ENCODE measurements at places on chromosomes 3 and 15. TPM values are rescaled to one million over a fixed set of nuclear protein-coding genes. Genes with fewer than 3 reads are reported as not detected.

DNA sequence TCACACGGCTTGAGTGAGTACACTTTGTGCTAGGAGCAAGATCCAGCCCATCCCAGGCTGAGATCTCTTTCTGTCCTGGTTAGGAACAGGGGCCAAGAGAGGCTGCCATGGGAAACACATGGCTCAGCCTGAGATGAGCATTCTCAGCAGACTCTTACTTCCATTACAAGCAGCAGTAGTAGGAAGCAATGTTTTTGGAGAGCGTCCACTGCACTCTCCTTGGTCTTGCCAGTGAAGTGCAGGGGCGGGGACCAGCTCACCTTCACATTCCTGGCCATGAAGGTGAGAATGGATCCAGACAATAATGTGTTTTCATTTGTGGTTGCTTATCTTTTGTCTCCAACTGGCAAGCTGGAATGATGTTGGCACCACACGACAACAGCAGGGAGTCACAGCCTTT lies 24.7 kb downstream of the ZNF80 start:
- no peak for DNase-seq

GRCh38 chr3:50472958-50473357 lies 30.5 kb downstream of the CACNA2D2 start:
- no peak for DNase-seq

GRCh38 chr15:61906961-61907752 lies 153.1 kb downstream of the VPS13C start:
- DNase-seq = no peak

DNA sequence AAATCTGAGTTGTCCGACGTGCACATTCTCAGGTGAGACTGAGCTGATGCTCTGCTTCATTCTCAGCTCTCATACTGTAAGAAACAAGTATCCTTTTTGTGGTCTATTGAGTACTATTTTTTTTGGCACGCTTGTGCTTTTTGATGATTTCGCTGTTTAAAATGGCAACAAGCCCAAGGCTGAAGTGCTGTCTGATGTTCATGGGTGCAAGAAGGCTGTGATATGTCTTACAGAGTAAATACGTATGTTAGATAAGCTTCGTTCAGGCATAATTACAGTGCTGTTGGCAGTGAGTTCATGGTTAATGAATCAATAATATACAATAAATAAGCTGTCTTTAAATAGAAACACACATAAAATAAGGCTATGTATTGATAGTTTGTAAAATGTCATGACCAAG lies 27.2 kb downstream of the AQR start:
- peak; percentile 20 for DNase-seq

DNA sequence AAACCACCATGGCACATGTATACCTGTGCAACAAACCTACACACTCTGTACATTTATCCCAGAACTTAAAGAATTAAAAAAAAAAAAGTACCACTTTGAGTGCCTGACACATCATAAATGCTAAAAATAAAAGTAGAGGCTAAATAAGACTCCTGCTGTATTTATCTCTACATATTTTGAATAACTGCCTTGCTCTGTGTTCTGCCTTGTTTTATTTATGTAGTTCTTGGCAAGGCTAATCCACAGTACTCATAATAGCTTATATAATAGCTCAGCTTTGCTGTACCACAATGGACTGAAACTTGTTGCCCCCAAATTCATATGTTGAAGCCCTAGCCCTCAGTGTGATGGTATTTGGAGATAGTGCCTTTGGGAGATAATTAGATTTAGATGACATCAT lies 95.4 kb upstream of the ADAMTS9 start:
- no peak for DNase-seq

GRCh38 chr3:32257042-32257441 lies 18.6 kb downstream of the CMTM8 start:
- DNase-seq = no peak

- DNase-seq = no peak
Measured at GRCh38 chr3:77147836-77148578, 108.1 kb downstream of the ROBO2 start.

DNA sequence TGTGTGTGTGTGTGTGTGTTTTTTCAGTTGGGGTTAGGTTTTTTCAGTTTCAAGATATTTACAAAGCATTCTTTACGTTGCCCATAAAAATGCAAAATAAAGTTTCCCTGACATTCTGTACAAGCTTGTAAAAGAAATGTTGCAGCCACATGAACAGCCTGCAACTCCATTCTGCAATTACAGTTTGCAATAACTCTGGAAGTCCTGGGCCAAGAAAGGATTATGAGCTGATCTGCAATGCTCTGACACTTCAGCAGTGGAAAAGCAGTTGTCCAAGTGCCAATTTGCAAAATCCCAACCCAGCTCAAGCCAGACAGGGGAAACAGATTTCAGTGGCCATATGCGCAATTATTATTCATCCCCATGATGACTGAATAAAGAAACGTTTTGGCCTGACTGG lies 322.1 kb downstream of the MEX3B start:
- DNase-seq = no peak

DNA sequence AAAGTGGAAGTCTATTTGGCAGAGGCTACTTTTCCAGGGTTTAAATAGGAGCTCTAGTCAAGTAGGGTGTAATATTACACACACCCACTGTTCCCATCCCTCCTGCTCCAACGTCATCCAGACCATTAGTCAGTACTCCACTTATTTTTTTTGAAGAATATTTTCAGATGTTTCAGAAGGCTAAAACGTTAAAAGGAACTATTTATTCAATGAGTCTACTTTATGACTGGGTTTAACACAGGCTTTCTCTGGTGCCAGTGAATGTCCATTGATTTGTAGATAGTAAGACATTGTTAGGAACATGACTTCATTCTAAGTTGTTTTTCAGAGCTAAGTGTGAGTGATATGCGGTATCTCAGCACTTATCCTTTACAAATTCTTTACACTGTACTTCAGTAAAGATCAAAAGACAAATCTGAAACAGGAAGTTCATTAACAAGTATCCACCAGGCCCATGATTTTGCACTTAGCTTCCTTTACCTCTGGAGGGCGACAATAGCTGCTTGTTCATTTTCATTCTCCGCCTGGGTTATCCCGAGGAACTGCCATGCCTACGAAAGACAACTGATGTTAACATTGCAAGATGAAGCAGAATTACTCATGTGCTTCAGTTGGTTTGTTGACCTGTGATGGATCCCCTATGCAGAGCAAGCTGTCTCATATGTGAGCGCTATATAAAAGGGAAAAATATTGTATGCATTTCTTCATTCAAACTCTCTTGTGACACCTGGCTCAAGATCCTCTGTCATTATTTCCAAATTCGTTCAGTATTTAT lies 158.7 kb downstream of the USP13 start:
- peak; percentile 58 for DNase-seq

GRCh38 chr3:50912746-50913145 lies 238.0 kb downstream of the DOCK3 start:
- no peak for DNase-seq

GRCh38 chr15:23629234-23629805 lies 18.3 kb downstream of the MAGEL2 start:
- no peak for DNase-seq

DNA sequence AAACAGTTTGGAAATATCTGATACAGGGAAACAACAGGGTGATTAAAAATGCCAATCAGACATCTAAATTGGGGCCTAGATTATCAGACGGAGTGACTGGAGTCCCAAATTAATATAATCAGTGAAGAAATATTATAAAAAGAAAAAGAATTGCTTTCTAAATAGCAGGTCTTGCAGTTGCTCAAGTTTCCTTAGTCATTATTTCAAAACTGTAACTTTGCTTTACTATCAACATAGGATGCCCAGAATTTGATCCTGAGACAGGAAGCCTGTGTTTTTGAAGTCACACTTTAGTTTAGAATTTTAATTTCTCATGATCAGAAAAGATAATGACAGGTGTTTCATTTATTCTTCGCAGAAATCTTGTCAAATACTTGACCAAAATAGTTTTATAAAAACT lies 105.9 kb downstream of the IL1RAP start:
- no peak for DNase-seq

GRCh38 chr15:82624008-82624407 lies 23.2 kb downstream of the CPEB1 start:
- no peak for DNase-seq

DNA sequence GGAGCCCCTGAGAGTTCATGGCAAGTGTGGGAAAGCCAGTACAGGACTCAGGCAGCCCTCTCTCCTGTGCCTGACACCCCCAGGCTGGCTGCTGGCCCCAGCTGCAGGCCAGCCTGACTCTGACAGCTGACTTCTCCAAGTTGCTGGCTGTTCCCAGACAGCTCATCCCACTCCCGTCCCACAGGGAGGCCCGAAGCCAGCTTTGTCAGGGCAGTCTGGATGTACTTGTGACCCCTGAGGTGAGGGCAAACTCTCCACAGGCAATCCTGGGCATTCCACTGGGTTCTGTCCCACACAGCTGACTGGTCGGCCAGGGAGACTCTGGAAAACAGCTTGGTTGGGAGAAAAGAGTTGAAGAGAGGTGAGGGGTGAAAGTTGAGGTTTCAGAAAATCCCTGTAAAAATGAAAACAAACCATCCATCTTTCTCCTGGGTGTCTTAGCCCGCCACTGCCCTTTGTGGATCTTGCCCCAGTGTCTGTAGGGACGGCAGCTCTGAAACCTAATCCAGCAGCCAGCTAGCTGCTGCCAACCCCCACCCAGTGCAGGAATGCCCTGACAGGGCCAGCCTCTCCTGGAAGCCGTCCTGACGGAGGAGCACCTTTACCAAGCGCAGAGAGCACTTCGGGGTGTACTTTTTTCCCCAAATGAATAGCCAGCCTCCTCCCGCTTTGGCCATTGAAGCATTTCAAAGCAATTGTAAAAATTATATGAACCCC lies 87.9 kb downstream of the DNAJB8 start:
- DNase-seq = no peak

- no peak for DNase-seq
Measured at GRCh38 chr3:78867409-78868372, 900.1 kb downstream of the ROBO1 start.

DNA sequence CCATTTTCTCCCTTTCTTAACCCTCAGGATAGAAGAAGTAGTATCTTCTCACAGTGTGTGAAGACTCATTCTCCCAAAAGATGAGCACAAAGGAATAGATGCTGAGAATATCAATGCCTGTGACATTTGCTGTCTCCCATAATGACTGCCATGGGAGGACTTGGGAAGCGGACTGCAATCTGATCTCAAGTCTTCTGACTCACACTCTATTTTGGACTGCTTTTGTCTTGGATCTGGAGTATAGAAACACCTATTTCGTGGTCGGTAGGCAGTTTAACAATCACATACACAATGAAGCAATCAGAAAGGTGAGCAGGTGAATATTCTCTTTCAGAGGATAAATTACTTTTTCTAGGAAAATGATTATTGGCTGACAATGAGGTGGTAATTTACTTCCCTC lies 852.0 kb downstream of the FHIT start:
- no peak for DNase-seq

DNA sequence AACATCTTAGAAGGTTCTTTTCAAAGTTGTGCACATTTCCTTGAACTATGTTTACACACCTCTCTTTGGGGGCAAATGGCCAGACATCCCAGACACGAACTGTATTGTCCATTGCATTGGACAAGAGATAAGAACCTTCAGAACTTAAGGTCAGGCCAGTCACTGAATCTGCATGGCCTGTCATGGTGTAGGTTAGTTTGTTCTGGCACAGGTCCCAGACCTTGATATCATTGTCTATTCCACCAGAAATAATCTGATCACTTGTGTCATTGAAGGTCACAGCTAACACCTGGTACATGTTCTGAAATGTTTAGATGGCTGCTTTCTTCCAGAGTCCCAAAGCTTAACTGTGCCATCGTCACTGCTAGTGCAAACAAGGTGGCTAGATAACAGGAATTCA lies 55.7 kb downstream of the KCNAB1 start:
- no peak for DNase-seq

DNA sequence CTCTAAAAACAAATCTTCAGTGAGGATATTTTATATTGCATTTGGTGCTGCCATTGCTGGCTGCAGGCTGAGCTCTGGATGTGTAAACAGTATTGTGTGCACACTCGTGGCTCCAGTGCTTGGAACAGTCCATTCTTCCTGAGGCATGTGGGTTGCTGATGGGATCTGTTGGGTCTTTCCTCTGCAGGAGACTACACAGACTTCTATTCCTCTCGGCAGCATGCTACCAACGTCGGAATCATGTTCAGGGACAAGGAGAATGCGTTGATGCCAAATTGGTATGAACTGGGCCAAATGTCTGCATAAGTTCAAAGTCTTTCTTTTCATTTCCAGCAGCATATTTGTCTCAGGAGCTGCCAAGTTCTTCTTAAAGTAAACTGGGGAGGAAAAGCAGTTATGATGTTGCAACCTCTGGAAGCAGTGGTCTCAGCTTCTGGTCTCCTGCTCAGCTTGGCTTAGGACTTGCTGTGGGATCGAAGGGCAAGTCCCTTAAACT lies 9.3 kb downstream of the FAH start:
- peak; percentile 39 for DNase-seq

DNA sequence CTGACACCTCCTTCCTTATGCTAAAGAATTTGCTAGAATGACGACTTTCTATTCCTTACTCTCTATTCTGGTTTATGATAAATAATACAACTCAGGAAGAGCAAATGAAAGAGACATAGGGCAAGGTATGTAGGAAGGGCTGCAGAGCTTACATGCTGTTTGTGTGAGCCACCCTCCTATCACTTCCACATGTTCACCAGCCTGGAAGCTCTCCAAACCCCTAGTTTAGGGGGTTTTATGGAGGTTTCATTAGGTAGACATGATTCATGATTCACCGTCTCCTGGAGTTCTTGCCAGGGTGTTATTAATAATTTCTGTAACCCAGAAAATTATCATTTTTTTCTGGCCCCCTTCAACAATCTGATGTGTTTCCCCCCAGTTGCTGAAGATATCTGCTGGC lies 172.1 kb upstream of the COL8A1 start:
- DNase-seq = no peak

DNA sequence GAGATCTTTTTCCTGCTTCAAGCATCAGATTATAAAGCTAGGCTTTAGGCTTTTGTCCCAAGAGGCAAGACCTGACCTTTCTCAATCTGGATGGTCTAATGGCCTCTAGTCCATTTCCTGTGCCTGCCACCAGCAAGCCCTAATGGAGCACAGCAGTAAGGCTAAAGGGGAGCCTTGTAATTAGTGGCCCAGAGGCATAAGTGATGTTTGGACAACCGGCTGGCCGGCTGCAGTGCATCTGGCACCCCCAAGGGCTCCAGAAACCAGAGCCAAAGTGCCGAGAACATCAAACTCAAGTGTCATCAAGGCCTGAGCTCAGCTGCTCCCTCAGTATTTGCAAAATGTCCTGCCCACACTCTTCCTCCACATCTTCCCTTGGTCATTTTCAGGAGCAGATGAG lies 31.9 kb upstream of the RTP4 start:
- DNase-seq = no peak

DNA sequence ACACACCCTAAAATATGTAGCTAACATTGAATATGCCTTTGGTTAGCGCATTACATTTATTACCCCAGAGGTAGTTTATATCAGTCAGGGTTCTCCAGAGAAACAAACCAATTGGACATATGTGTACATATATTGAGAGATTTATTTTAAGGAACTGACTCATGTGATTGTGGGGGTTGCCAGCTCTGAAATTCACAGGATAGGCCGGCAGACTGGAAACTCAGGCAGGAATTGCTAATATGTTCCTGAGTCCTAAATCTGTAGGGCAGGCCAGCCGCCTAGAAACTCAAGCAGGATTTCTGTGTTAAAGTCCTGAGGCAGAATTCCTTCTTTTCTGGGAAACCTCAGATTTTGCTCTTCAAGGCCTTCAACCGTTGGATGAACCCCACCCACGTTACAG lies 189.7 kb downstream of the CDIN1 start:
- DNase-seq = no peak

The KLF15 gene
- total RNA-seq = 13.8 TPM

The KNL1 gene
- 1.5 TPM for total RNA-seq

The SLCO3A1 gene
- 21.1 TPM for total RNA-seq

The SH3GL3 gene
- total RNA-seq = not detected

The SCG3 gene
- 0.23 TPM for total RNA-seq

The UBE2Q2 gene
- 76.7 TPM for total RNA-seq

The IL17RE gene
- 0.24 TPM for total RNA-seq

The C3orf62 gene
- 6.9 TPM for total RNA-seq

The C3orf38 gene
- 20.1 TPM for total RNA-seq

The KLHL40 gene
- not detected for total RNA-seq
